ENCODE measurements at places on chromosomes 6 and 20.

- peak; percentile 75 for DNase-seq
These were observed 376.9 kb downstream of the PHF3 start for GRCh38 chr6:64012351-64013001.

- no peak for DNase-seq
These were observed 160.7 kb downstream of the UST start for GRCh38 chr6:148907573-148907972.

DNA sequence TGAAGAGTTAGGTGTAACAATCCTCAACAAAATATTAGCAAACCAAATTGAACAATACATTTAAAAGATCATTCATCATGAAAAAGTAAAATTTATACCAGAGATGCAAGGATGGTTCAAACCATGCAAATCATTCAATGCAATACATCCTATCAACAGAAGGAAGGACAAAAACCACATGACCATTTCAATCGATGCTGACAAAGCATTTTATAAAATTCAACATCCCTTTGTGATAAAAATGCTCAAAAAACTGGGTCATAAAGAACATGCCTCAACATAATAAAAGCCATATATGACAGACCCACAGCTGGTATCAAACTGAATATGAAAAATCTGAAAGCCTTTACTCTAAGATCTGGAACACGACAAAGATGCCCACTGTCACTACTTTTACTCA is 490.3 kb upstream of the IRAK1BP1 start:
- DNase-seq = no peak

DNA sequence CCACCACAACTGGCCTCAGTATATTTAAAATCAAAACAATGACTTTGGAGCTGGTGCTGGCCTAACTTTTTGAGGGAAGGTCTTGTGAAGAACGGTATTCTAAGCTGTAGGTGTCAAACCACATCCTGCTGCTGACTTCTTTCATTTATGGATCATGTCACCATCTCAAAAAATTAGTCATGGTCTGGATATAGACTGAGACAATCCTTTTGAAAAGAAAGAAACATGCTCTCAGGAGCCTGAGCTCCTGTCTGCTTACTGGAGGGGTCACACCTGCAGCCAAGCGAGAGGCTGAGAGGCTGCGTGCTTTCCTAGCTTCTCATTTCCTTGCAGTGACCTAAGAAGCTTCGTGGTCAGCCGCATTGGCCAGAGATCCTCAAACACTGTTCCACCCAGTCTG is 55.2 kb downstream of the TIAM2 start:
- no peak for DNase-seq

DNA sequence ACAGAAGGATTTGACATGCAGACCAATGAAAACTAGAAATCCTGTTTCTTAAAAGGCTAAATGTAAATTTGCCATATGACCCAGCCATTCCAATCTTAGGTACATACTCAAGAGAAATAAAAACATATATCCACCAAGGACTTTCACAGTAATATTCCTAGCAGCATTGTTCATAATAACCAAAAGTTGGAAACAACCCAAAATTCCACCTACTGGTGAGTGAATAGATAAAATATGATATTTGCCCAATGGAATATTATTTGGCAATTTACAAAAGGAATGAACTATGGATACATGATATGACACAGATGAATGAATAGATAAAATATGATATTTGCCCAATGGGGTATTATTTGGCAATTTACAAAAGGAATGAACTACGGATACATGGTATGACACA is 22.7 kb downstream of the MTCL3 start:
- DNase-seq = peak; percentile 30

- DNase-seq = no peak
These were observed 144.5 kb upstream of the SLC24A3 start for GRCh38 chr20:19067986-19068385.

- DNase-seq = no peak
These were observed 692.1 kb downstream of the HTR1B start for GRCh38 chr6:76771059-76771634.

GRCh38 chr20:18166241-18166881 is 28.7 kb downstream of the KAT14 start:
- DNase-seq = peak; percentile 43

DNA sequence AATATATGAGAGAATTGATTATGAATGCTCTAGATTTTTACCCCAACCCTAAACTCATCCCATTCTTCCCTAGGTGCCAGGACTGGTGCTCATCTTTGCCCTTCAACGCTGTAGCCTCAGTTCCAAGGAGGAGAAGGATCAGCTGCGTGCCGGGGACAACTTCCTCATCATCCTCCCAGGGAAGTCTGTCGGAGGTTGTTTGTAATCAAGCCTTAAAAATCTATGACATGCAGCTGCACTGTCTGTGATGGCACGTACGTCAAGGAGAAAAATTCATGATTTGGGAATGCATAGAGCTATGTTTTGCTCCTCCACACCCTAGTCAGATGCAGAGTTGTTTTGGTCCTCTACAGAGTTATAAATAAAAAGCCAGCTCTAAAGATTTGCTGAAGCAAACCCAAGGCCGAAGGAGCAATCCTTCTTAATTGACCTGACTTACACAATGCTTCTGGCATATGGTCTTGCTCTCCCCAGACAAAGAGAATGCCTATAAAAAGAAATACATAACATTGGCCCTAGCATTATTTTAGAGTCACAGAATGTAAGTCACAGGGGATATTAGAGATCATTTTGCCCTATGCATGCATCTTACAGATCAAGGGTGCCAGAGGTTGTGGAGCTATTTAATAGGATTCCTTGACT is 244.2 kb downstream of the HIVEP2 start:
- no peak for DNase-seq

DNA sequence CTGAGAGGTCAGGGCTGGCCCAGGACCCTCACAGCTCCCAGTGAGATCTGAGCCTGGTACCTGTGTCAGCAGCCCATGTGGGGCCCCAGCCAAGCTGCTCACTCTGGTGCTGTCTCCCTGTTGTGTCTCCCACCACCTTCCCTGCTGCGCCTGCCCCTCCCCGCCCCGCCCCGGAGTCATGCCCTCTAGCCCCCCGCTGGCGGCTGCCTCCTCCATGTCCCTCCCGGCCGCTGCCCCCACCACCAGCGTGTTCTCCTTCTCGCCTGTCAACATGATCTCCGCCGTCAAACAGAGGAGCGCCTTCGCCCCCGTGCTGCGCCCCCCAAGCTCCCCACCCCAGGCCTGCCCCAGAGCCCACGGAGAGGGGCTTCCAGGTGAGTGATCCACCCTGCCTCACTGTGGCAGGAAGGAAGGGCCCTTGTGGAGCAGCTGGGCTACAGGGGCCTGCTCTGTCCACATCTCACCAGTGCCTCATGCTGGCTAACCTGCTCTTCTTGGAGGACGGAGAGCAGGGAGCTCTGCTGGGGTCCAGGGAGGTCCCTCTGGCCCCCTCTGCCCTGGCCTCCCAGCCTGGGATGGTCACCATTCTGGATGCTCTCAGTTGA is 44.9 kb downstream of the CPXM1 start:
- DNase-seq = no peak

Data from epithelial cell of esophagus (primary cell).